Skeletal muscle cell (primary cell): ENCODE measurements at places on chromosomes 6 and 20.

GRCh38 chr6:105966481-105966880 lies 119.7 kb upstream of the PRDM1 start:
- DNase-seq: no peak

DNA sequence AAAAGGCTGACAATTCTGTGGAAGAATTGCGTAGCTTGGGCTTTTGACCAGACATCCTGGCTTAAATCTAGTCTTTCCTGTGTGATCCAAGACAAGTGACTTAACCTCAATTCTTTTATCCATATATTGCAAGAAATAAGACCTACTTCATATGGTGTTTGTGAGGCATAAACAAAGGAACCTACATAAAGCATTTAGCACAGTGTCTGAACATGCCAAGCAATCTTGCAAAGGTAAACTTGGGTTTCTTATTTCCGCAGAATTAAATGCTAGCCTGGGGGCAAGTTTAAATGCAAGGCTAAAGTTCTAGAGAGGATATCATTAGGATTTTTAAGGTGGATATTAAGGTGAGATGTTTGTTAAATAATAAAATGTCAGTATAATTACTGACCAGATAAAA lies 47.9 kb downstream of the HDDC2 start:
- no peak for DNase-seq

- DNase-seq: no peak
Observed at GRCh38 chr6:96563853-96564252, 925 bp downstream of the FHL5 start.

GRCh38 chr20:62162765-62163484 lies 19.4 kb downstream of the SS18L1 start:
- no peak for DNase-seq

DNA sequence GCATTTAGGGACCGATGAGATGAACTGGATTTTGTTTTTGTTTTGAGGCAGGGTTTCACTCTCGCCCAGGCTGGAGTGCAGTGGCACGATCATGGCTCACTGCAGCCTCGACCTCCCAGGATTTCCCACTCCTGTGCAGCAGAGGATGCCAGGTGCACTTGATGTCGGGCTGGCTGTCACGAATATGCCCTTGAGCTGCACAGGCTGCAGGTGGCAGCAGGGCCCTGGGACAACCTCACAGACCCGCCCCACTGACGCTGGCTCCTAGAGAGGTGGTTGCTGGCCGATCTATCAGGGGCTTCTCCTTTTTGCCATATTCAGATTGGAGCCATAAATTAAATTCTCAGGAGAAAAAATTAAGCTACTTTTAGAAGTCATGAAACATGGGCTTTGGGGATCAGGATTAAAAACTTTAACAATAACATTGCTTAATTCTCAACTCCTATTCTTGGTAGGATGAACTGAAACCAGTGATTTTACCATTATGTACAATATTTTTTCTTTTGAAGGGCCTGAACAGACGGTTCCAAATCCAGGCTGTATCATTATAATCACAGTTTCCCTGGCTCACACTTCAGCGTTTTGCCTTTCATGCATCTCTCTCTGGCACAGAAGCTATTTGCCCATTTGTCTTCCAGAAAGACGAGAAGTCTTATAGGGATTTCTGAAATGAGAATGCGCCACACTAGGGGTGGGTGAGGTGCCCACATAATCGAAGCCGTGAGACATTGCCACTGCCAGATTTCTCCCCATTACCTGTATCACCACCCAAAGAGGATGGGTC lies 32.4 kb downstream of the NQO2 start:
- DNase-seq: no peak

DNA sequence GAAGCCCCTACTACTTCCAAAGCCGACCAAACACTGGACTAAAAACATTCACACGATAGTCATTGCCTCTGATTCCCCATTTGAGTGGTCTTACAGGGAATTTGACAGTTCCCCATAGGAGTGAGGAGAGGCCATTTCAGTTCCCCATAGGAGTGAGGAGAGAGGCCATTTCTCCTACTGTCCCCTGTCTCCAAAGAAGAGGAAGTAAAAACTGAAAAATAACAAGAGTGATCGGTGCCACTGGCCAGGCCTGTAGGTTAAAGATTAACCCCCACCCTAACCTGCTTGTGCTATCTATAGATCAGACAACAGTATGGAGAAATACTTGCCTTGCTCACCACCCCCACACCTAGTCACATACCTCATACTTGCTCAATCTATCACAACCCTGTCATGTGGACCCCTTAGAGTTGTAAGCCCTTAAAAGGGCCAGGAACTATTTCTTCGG lies 204.0 kb upstream of the MOCS1 start:
- no peak for DNase-seq

DNA sequence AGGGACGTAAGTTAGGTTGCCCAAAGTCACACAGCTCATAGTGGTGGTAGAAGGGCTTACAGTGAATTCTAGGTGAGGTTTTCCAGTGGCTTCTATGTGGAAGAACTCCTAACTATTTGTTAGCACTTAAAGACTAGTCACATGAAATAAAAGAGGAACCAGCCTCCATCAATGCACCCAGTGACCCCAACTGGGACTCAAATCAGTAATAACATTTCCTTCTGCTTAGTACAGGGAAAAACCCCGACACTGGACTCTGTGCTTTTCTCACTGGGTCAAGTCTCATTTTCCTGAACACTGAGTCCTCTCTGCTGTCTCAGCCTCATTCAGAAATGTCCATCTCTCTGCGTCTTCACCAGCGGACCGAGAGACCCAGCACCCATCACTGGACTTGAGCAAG lies 89.2 kb downstream of the SLC22A23 start:
- DNase-seq: no peak

- DNase-seq: no peak
Observed at GRCh38 chr6:150625927-150626326, 26.2 kb downstream of the PLEKHG1 start.

- DNase-seq: no peak
Observed at GRCh38 chr6:69780585-69781178, 16.1 kb downstream of the LMBRD1 start.

GRCh38 chr6:107719160-107719559 lies 105.0 kb downstream of the SCML4 start:
- no peak for DNase-seq

GRCh38 chr6:45610832-45611231 lies 233.1 kb upstream of the SUPT3H start:
- no peak for DNase-seq

DNA sequence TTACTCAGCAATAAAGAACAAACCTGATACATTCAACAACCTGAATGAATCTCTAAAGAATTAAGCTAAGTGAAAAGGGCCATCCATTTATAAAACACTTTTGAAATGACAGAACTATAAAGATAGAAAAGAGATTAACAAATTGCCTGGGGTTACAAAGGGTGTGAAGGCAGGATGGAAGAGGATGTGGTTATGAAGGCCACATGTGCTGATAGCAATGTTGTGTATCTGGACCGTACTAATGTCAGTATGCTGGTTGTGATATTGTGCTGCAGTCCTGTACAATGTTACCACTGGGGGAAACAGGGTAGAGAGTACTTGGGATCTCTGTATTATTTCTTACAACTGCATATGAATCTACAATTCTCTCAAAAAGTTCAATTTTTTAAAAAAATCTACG lies 36.4 kb downstream of the ELOVL5 start:
- DNase-seq: no peak

- no peak for DNase-seq
Observed at GRCh38 chr6:1552296-1552761, 57.4 kb upstream of the FOXC1 start.

DNA sequence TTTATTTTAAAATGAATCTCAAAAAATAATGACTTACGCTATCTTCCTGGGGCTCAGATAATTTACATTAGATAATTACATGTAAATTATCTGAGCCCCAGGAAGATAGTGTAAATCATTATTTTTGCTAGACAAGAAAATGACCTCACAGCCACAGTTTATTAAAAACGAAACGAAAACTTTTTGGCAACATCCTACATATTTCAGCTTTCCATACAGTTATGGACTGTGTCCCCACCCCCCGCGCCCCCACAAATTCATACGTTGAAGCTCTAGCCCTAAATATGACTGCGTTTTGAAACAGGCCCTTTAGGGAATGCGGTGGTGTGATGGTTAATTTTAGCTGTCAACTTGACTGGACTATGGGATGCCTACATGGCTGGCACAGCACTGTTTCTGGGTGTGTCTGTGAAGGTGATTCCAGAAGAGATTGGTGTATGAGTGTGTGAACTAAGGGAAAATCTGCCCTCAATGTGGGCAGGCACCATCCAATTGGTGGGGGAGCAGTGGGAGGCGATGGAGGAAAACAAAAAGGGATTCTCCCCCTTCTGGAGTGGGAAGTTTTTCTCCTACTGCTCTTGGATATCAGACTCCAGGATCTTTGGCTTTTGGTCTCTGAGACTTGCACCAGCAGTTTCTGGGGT lies 52.6 kb downstream of the TRPC4AP start:
- DNase-seq: no peak

GRCh38 chr6:137416376-137417109 lies 77.7 kb downstream of the OLIG3 start:
- DNase-seq: peak; percentile 89

GRCh38 chr20:62312662-62312977 lies 9.8 kb downstream of the ADRM1 start:
- no peak for DNase-seq

DNA sequence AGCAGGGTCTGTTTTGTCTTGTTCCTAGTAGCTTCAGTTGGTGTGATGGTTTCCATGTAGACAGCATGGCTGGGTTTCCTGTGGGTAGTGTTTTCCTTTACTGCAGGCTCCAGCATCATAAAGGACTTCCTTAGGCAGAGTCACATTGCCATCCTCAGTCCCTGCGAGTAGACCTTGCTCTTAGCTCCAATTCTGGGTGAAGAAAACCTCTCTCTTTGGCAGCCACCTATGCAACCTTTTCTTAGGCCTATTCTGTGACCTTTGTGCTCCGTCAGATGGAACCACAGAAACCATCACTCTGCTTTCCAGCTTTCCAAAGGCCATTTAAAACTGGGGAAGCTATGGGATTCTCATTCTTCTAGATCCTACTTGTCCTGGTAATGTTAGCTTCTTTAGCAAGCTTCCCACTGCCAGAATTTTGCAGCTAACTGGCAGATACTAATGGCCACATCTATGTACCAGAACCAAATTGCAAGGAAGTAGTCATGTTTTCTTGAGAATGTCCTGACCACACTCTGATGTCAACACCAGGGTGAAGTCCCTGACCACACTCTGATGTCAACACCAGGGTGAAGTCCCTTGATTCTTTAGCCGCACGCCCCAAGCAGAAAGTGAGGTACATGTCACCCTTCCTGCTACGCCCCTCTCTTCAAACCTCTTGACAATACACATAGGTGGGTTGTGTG lies 646.6 kb upstream of the HS3ST5 start:
- DNase-seq: no peak

- DNase-seq: no peak
Observed at GRCh38 chr6:19269341-19269898, 567.8 kb upstream of the ID4 start.

GRCh38 chr6:102749210-102749971 lies 1355.9 kb downstream of the GRIK2 start:
- no peak for DNase-seq

- peak; percentile 68 for DNase-seq
Observed at GRCh38 chr20:33423141-33423834, 20.3 kb downstream of the SNTA1 start.

DNA sequence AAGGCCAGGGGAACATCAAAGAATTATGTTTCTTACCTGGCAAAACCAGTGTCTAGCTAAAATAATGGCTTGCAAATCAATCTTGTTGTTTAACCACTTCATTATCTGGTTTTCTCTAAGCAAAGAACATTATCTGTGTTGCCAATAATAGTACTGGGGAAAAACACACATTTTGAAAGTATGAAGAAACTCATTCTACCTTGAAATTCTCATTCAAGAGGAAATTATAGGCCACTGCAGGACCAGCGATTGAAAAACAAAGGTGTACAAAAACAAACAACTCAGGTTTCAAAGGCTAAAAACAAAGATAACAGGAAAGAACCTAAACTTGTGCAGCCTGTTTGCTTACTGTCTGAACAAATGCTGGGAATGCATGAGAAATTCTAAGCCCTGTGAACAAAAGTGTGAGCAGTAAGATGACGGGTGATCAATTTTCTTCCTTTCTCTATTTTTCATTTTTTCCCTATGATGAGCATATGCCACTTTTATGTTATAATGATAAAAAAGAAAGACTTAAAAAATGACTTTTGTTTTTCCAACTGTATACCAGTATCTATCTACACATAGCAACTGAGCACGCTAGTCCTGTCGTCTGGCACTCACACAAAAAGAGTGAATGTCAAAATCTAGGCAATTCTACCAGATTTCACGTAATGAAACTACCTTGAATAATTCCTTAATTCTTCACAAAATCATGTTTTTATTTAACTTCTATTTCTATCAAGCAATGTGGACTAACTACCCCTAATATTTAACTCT lies 117.9 kb downstream of the SGK1 start:
- no peak for DNase-seq
